ENCODE measurements at places on chromosomes 3 and 15. TPM values are rescaled to one million over a fixed set of nuclear protein-coding genes. Genes with fewer than 3 reads are reported as not detected.

Gene RARB
- 0.51 TPM for polyA plus RNA-seq

Gene TYRO3
- polyA plus RNA-seq, result 21.0 TPM

DNA sequence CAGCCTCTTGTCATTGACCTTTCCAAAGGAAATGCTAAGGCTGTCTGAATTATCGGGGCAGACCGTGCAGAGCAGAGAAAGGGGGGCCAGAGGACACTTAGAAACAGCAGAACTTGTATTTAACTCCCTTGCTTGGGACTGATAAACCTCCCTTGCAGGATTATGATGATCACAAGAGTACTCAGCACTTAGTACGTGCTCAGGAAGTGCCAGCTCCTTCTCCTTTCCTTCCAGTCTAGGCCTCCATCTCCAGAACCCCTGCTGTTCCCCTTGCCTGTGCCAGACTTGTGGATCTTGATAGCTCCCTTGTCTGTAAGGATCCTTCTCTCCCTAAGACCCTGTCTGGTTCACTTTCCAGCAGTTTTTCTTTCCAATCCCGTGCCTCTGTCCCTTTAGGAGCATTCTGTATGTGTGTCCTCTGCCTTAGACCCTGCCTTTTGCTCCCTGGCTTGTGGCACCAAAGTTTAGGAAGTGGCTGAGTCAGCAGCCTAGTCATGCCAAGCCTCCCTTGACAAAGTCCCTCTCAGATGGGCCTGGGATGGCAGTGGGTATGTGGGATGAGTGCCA is 747 bp downstream of the SORD start:
- no peak for DNase-seq

GRCh38 chr3:9129365-9129764 is 120.1 kb downstream of the SRGAP3 start:
- no peak for DNase-seq

GRCh38 chr3:129238945-129239705 is 10.3 kb upstream of the COPG1 start:
- no peak for DNase-seq

- no peak for DNase-seq
Observed at GRCh38 chr3:23994244-23994569, 49.1 kb downstream of the NR1D2 start.

Data from AG04450 (cell line).